ENCODE measurements at places on chromosomes 3 and 15. TPM values are rescaled to one million over a fixed set of nuclear protein-coding genes. Genes with fewer than 3 reads are reported as not detected.

DNA sequence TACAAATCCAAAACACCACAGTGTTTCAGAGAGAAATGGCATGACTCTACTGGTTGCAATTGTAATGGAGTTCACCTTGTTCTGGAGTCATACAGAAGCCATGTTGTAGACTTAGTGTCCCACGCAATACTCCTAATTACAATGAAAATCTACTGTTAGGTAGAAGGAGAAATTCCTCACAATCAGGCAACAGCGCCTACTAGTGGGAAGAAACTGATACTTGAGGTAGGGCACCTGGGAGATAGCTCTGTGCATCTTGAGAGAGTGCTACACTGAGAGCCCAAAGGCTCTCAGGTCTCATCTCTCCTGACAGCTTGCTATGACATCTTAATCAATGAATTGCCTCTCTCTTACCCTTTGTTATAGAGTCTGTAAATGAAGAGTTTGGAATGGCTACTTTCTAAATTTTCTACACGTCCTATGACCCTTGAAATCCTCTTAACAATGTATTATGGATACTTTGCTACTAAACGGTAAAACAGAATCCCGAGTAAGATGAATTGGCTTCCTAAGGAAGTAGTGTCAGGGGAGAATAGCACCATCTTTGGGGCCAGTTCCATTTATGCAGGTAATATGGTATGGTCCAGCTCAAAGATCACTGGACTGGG, 422.7 kb upstream of the TPRG1 start:
- H3K27ac ChIP-seq = no peak overlapping the region
- peak; percentile 65 for DNase-seq
- H3K4me3 ChIP-seq = no peak overlapping the region
- no peaks in the 10 kb centered on the region for H3K27me3 ChIP-seq

Gene GLCE
- 3.6 TPM for total RNA-seq

Gene FXR1
- total RNA-seq = 121 TPM

Gene LDHAL6B
- not detected for total RNA-seq

- no peak overlapping the region for H3K4me3 ChIP-seq
- no peaks in the 10 kb centered on the region for H3K4me1 ChIP-seq
- DNase-seq = no peak
- peaks cover 2% of the 10 kb centered on the region for H3K27me3 ChIP-seq
- no peak overlapping the region for H3K27ac ChIP-seq
Measured at GRCh38 chr15:63312286-63312685, 34.9 kb downstream of the APH1B start.

DNA sequence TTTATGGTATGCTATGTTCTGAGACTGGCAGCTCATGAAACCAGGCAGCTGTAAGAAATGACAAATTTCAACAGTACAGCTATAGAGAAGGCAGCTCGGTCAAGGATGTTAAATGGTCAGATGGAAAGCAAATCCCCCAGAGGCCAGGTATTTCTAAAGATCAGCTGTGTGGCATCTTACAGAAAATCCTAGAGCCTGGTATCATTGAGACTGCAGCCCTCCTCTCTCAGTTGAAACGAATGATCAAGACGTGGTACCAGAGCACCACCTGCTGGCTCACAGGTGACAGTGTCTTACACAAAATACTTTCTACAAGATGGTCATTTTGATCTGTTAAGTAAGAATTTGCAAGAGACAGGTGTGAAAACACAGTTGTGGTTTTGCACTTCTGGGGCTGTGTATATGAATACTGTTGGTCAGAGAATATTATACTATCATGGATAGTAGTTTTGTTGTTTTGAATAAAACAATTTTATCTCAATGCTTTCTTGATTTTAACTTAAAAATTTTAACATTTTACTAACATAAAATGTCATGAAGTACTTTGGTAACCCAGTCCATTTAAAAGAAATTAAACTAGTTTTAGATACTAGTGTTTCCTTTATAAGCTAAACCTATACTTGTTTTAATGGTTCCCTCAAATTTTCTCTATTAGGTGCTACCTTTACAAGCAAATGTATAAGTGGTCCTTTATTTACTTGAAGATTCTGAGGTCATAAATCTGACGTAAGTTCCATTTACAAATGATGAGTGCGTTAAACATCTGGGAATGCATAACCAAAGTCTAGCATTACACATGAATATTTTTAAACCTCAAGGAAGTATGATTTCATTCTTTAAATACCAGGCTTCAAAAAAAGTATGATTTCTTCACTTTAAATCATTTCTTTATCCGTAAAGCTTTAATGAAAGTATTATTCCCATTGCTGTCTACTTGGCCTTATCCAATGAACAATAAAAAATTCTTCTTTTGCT, 121.8 kb downstream of the PDZRN3 start:
- no peaks in the 10 kb centered on the region for H3K36me3 ChIP-seq
- H3K4me1 ChIP-seq = no peaks in the 10 kb centered on the region
- H3K27me3 ChIP-seq = peaks cover 13% of the 10 kb centered on the region
- H3K4me3 ChIP-seq = no peak overlapping the region
- no peak for DNase-seq

DNA sequence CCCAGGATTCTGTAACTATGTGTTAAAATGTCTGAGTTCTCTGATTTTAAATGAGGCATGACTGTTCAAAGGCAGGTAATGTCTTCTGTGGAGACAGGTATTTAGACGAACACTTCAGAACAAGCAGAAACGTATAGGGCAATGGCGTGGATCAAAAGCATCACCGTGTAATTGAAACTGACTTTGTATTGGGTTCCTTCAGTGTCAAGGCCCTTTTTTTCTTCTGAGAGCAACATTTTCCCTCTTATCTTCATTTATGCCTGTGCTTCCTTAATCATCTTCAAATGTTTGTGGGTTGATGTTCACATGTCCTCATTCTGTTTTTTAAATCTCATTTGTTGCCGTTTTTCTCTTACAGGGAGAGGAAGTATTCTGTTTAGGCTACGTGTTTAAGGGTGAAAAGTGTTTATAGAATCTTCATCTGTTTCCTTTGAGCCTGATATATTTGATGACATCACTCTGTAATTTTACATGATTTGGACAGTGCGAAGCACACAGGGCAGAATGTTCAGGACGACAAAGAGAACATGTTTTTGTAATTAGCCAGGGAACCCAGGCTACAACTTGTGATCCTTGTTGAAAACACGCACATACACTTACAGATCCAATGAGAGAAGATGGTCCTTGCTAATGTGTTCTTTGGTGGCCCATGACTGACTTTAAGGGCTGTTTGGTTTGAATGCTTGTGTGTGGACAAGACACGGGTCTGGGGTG, 196.0 kb downstream of the LRTM1 start:
- no peaks in the 10 kb centered on the region for H3K4me1 ChIP-seq
- peaks cover 4% of the 10 kb centered on the region for H3K36me3 ChIP-seq
- no peak overlapping the region for H3K27ac ChIP-seq
- H3K27me3 ChIP-seq = no peaks in the 10 kb centered on the region
- DNase-seq = no peak
- H3K4me3 ChIP-seq = no peak overlapping the region

DNA sequence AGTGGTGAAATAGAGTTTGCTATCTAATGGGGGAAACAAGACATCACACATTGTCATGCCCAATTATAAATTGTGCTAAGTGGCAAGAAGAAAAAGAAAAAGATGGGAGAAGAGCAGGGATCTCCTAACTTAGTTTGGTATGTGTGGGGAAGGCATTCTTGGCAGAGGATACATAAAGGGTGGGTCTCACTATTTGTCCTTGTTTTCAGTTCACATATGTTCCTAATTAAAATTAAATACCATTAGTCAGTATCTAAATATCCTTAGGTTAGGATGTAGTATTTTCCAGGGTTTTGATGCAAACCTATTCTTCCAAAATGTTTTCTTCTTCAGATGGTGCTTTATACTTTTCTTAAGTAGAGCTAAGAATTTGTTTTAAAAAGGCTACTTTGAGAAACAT, 173.7 kb downstream of the B3GALNT1 start:
- H3K4me1 ChIP-seq = peaks cover 22% of the 10 kb centered on the region
- H3K27ac ChIP-seq = no peak overlapping the region
- H3K27me3 ChIP-seq = no peaks in the 10 kb centered on the region
- DNase-seq = no peak
- H3K36me3 ChIP-seq = no peaks in the 10 kb centered on the region

Measured in natural killer cell treated with Interleukin-12 subunit alpha and Interleukin-12 subunit beta and Interleukin-15 and Interleukin-18, amount 100 ng/mL, for 72 hours (primary cell).